Muscle of arm (tissue), 14 donors: ENCODE measurements at places on chromosomes 7 and 10.

DNA sequence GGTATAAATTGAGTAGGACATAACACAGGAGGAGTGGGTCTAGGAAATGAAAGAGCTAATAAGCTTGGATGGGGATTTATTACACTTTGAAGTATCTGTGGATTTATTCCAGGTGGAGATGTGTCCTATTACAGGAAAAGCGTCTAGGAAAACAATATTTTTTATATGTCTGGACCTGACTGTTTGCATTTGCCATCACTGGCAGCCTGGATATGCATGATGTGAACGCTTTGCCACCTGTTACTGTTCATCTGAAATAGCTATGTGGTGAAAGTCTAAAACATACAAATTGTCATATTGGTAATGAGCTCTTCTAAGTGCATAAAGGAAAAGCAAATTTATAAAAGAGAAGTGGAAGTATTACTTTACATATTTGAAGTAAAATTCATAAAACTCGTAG is 31.6 kb upstream of the AGMO start:
- peak; percentile 40 for DNase-seq

DNA sequence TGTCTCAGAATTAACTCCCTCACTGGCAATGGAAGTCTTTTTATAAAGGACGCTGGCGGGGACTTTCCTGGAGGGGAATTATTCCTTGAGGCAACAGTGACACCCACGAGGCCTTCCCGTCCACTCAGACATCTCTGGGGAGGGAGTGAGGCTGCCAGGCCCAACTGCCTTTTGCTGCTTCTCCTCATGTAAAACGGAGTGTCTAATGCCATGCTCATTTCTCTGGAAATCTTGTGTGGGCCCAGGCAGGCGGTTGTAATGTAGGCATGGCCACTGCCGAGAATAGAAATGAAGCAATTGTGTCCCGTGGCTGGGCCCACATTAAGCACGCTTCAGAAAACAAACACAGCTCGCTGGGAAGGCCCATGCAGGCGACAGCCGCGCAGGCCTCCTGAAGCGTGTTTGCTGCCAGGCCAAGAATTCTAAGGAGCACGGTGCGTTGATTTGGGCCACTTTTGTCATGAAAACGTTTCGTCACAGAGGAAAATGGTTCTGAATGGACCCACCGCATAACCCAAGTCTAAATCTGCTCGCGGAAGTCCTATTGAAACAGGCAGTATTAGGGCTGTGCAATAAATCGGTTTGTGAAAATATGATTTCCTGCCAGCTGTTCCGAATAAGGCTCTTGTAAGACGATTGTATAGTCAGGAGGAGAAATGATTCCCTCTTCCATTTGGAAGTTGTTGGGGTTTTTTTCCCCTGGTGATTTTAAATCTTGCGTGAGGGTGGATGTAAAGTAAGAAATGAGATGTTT is 104.2 kb upstream of the CHST15 start:
- peak; percentile 45 for DNase-seq

DNA sequence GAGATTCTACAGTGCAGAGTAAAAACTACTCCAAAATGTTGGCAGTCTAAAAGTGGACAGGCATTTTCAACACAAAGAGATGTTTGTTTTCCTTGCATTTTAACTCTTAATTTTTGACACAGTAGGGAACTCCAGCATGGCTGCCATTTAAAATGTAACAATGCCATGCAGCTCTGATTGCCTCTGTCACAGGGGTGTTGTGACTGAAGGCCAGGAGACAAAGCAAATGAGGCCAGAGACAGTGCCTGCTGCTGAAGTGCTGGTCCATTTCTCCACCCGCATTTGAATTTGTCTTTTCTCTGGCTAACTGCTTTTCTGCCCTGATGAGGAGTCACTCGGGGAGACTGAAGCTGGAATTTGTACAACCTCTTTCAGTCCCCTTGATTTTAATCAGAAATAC is 710.6 kb upstream of the GALNT17 start:
- DNase-seq, result no peak

DNA sequence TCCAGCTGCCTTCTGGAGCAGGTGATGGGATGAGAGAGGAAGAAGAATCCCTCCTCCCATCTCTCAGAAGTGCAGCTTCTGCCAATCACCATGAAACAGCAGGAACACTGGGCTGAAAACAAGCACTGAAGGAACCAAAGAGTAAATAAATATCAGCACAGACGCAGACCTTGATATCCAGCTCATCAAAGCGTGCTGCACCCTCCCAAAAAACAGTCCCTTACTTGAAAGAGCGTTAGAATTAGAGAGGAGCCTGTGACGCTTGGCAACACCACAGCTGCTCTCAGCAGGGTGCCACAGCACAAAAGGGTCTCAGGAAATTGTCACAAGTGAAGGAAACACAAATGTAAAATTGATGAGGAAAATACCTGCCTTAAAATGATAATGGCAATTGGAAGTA is 39.5 kb downstream of the KLF6 start:
- no peak for DNase-seq

DNA sequence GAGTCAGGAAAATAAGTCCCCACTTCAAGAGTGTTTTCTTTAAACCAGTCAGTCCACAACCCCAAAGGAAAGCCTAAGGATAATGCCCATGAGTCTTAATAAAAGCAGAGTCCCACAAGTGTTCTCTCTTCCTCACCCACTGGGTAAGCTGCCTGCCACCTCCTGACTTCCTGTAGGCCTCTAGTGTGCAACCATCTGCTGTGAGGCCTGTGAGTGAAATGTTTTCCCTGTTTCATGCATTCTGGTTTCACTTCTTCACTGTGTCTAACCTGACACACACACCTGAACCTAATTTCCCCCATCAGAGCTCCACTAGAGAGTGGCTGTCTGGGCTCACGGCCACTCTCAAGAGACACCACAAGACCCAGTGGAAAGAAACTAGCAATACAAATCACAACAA is 38.9 kb upstream of the GDF10 start:
- DNase-seq, result no peak

DNA sequence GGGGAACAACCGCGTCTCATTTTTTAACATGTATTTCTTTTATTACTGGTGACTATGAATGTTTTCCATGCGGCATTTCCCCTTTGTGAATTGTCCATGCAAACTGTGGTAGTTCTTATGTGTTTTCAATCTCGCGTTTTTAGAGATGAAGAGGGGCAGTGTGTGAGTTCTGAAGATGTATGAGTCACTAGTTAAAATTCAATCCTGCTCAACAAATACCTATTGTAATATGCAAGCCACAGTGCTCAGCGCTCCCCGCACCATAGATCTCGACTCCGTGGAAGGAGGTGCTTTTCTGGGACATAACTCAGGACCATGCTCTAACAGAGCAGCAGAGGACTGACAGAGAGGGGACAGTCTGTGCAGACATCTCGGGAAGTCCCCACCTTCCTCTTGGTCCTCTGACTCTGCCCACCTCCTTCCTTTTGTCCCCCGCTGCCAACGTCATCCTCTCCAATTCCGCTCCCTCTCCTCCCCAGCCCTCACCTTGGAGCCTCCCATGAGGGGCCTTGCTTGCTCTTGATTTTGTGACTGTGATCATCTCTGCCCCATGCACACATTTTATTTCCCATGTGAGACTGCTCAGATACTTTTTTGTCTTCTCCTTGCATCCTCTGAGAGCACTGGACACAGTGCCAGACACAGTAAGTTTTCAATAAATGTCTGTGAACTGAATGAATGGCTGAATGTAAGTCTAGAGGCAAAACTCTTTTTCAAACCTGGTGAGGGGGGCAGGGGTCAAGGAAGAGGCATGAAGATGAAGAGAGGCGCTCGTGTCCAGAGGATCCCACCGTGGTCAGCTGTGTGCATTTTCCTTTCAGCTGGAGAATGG is 42.7 kb upstream of the PLEKHA1 start:
- DNase-seq, result no peak

- no peak for DNase-seq
Measured at GRCh38 chr7:7138897-7139296, 43.4 kb upstream of the C1GALT1 start.

- DNase-seq, result no peak
Measured at GRCh38 chr7:114949231-114949630, 27.3 kb downstream of the MDFIC start.

GRCh38 chr10:119235356-119235755 is 28.0 kb downstream of the GRK5 start:
- DNase-seq, result no peak

GRCh38 chr7:47578579-47579270 is 3.2 kb downstream of the TNS3 start:
- DNase-seq, result peak; percentile 65

- no peak for DNase-seq
Measured at GRCh38 chr7:129047761-129048160, 7.2 kb downstream of the TNPO3 start.

- DNase-seq, result no peak
Measured at GRCh38 chr10:95247200-95247880, 43.5 kb downstream of the PDLIM1 start.

DNA sequence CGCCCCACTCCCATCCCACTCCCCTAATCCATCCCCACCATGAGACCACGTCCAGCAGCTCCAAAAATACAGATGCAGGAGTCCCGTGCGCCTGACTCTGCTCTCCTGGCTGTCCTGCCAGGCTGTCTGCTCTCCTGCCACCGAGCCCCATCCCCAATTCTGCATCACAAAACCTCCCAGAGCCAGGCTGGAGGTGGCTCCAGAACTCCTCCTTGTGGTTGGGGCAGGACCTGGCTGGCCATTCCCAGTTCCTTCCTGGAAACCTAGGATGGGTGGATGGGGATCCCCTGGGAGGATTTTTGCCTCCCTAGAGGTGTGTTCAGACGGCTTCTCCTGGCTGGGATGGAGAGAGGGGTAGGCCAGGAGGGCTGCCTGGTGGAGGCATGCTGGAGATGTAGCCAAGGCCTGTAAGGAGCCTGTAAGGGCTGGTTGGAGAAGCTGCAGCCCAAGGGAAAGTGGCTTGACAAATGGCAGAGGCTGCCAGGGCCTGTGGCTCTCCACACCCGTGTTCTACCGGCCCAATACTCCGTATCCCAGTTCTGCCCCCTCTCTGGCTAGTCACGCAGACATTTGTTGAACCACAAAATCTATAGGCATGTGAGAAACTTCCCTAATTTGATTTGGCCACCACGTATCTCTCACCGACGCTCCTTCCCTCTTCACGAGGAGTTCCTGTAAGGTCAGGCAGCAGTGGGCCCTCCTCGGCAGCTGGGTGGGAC is 99.3 kb downstream of the ARHGAP22 start:
- no peak for DNase-seq

DNA sequence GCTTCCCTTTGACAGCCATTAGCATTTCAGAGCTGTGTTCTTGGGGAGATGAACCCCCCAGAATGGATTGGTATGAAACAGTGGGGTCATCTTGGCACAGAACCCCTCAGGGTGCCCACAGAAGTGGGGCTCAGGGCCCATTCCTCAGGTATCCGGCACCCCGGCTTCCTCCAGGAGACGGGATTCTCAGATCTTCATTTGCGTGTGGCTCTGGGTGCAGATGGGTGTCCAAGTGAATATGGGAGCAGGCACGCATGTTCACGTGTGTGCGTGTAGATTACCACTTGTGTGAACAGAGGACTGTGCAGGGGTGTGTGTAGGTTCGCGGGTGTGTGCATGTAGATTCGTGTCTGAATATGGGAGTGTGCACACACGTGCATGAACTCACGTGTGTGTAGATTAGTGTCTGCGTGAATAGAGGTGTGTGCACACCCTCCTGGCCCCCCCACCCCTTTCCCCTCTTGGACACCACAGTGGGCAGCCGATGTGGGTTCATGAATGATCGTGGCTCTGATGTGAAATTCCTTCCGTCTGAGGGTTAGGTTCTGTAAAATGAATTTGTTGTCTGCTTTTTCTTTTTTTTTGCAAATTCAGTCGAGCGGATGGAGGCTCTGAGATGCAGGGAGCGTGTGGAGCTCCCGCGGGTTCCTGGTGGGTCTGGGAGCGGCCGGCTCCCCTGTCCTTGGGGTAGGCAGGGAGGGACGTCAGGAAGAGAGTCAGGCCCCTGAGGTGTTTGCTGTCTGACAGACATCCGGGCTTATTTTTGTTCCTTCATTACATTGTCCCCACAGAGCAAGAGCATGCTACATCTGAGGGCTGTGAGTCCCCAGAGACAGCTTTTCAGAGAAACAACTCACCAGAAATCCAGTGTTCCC is 7.4 kb downstream of the ELFN1 start:
- no peak for DNase-seq

GRCh38 chr10:67151471-67151870 is 225.6 kb downstream of the LRRTM3 start:
- DNase-seq, result no peak

GRCh38 chr10:122232769-122233168 is 38.3 kb upstream of the BTBD16 start:
- DNase-seq, result peak; percentile 82

- no peak for DNase-seq
Measured at GRCh38 chr10:9362721-9363120, 1308.2 kb downstream of the GATA3 start.

DNA sequence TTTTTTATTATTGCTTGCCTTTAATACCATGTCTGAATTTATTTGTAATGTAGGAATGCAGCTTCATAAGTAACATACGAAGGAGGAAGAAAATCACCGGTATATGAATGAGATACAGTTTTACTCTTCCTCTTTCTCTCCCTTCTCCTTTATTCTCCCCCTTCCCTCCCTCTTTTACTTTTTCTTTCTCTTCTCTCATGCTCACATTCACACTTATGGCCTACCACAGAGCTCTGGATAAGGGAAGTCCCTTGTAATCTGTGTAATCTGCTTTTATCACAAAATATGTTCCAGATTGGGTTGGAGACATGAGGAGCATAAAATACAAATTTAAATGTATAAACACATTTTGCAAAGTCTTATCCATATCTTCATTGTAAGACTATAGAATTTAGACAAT is 59.4 kb downstream of the MDFIC start:
- no peak for DNase-seq
